ENCODE measurements at places on chromosomes 5 and 9. TPM values are rescaled to one million over a fixed set of nuclear protein-coding genes. Genes with fewer than 3 reads are reported as not detected.

GRM6 gene
- total RNA-seq = not detected

DNA sequence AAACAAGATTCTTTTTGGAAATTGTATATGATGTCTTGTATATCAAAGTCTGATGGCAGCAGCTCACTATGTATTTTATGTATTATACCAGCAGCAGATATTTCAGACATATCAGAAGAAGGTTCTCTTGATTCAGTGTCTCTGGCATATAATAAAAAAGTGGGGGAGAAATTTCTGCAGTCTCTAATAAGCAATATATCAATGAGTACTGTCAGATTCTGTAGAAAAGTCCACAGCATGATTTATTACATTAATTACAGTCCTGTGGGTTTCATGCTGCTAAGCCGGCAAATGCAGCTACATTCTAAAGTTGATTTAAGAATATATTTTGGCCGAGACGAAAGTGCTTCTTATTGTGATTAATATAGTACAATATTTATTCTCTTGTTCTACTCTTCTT lies 113.1 kb downstream of the KIAA1958 start:
- no peak overlapping the region for H3K4me3 ChIP-seq
- no peak overlapping the region for H3K27ac ChIP-seq
- H3K27me3 ChIP-seq = no peaks in the 10 kb centered on the region
- DNase-seq = no peak
- H3K36me3 ChIP-seq = no peaks in the 10 kb centered on the region

UQCRQ gene
- total RNA-seq = 99.0 TPM

TMEM171 gene
- 0.34 TPM for total RNA-seq

- H3K27me3 ChIP-seq = no peaks in the 10 kb centered on the region
- peak; percentile 30 for DNase-seq
- H3K4me3 ChIP-seq = no peak overlapping the region
- H3K36me3 ChIP-seq = peaks cover 37% of the 10 kb centered on the region
- H3K27ac ChIP-seq = no peak overlapping the region
- H3K4me1 ChIP-seq = peaks cover 3% of the 10 kb centered on the region
Observed at GRCh38 chr5:171405615-171406014, 13.8 kb upstream of the FGF18 start.

DNA sequence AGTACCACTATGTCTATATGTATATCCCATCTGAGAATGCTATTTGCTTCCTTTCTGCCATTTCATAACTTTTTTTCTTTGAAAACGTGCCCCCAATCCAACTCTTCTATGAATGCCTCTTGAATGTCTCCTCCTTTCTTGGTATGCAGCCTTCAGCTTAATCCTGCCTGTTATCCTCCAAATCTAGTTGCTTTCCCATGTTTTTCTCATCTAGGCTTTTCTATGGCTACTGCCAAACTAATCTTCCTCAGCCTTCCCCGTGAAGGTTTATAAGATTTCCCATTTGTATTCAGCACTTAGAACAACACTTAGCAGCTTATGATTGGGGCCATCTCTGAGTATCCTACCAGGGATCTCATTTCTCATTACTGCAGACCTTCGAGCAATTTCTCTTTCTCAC lies 2.5 kb downstream of the TGFBR1 start:
- no peaks in the 10 kb centered on the region for H3K36me3 ChIP-seq
- no peak for DNase-seq
- H3K27ac ChIP-seq = no peak overlapping the region
- no peaks in the 10 kb centered on the region for H3K27me3 ChIP-seq

- H3K27me3 ChIP-seq = no peaks in the 10 kb centered on the region
- DNase-seq = no peak
- no peaks in the 10 kb centered on the region for H3K36me3 ChIP-seq
Observed at GRCh38 chr5:132687995-132688394, 14.2 kb downstream of the IL4 start.
